Stimulated activated CD4-positive, alpha-beta T cell treated with anti-CD3 and anti-CD28 coated beads, Interleukin-1b, Interleukin-23, amount 100 ng/mL, for 24 hours (primary cell): ENCODE measurements at places on chromosomes 11 and 22.

DNA sequence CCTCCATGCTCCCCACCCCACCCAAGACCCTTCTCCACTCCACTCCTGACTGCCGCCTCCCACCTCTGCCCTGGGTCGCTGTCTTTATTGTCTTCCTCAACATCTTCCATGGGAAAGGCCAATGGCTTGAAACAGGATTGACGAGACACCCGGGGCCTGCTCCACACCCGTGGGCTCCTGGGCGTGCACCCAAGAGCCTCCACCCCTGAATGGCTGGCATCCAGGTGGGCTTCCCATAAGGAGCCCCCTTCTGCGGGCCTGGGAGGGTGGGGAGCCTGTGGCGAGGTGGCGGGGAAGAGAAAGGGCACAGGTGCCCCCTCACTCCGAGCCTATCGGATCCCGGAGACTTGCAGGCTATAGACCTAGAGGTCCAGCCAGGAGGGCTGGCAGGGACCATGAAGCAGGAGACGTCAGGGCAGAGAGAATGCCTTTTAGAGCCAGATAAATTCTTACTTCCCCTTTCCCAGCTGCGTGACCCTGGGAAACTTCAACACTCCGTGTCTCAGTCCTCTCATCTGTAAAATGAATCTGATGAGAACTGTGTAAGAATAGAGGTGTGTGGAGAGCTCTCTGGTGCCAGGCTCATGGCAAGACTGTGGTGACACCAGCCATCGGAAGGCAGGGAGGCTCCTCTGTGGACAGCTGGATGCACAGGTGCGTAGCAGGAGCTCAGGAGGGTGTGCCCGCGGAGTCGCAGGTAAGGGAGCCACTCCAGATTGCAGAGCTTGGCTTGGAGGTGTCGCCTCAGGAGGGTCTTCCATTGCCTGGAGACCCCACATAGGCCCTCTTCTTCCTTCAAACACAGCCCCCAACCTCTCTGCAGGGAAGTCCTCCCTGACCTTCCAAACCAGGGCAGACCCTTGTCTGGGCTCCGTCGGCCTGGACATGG, 53.9 kb downstream of the SMIM38 start:
- DNase-seq = no peak

- DNase-seq = no peak
Measured at GRCh38 chr22:36731916-36732315, 28.4 kb upstream of the CACNG2 start.

GRCh38 chr11:82960779-82961143, 59.2 kb downstream of the DDIAS start:
- no peak for DNase-seq

GRCh38 chr22:46079861-46080821, 70.2 kb upstream of the PPARA start:
- DNase-seq = no peak

- no peak for DNase-seq
Measured at GRCh38 chr11:94885133-94885532, 88.2 kb downstream of the CWC15 start.
